ENCODE measurements at places on chromosomes 5 and 9.

GRCh38 chr5:124519396-124519795, 227.0 kb downstream of the ZNF608 start:
- DNase-seq, result no peak

GRCh38 chr9:105065098-105066088, 137.4 kb upstream of the ABCA1 start:
- DNase-seq, result no peak

- no peak for DNase-seq
Measured at GRCh38 chr9:113930390-113930783, 54.3 kb downstream of the ZNF618 start.

DNA sequence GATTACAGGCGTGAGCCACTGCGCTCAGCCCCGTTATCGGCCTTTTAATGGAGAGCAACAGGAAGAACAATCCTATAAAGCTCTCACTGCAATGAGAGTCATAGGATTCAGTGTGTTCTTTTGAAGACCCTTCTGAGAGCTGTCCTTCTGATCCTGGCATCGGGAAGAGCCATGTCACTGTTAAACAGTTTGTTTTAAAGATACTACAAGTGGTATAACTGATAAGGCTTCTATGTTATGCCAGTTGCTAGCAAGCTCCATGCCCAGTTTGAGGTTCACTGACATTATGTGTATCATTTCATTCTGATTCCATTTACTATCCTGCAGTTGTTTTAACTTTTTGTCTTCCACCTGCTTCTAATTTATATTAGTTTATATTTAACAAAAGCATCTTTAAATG, 55.8 kb downstream of the GNAQ start:
- no peak for DNase-seq
